ENCODE measurements at places on chromosomes 2 and 18.
A peak's percentile ranks its signal among the peaks of the same experiment; 100 is the strongest.

DNA sequence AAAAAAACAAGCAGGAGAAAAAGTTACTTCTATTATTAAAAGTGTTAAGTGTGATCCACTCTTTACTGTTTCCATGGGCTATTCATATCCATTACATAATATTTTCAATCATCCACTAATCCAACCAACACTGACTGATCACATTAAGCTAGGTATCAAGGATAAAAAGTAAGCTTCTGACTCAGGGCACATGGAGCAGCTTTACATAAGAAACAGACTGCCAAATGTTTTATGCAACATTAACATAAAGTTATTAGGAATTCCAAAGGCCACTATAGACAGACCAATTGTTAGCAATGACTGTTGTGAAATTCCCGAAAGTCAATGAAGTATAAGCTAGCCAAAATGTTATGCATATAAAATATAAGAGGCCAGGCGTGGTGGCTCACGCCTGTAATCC, 277.6 kb downstream of the ZEB2 start:
- no peak for DNase-seq

DNA sequence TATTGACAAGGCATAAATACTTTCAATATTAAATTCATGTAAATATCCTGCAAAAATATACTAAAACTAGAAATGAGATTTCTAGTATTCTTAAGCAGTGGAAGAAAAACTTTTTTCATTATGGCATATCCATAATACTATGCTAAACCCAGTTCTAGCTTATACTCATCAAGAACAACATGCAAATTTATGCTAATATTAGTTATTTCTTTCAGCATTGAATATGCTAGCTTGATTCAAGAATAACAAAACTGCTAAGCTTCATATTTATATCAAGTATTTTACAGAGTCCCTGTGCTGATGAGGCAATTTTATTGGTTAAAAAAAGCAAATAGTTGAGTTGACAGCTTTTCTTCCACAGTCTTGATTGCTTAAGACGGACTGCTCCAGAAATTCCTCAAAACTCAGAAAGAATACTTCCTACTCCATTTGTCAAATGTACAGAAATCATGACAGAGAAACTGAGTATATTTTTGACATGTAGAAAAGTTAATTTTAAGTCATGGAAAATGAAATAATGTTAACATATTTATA, 105.0 kb downstream of the PIGN start:
- DNase-seq, result no peak

DNA sequence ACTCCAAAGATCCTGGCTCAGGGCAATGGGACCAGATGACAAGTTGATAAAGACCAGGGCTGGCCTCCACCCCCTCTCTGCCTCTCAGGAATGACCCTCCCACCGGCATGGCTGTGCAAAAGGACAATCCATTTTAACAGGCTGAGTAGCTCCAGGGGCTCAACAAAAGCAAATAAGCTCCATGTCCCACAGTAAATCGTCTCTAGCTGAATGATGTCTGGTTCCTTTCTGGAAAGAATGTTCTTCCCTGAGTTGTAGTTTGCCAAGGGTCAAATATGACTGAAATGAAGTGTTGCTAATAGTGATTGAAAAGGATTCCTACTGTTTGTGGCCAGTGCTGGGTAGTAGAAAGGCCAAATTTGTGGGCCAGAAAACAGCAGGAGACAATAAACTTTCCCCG, 434.4 kb upstream of the ETAA1 start:
- DNase-seq, result no peak

DNA sequence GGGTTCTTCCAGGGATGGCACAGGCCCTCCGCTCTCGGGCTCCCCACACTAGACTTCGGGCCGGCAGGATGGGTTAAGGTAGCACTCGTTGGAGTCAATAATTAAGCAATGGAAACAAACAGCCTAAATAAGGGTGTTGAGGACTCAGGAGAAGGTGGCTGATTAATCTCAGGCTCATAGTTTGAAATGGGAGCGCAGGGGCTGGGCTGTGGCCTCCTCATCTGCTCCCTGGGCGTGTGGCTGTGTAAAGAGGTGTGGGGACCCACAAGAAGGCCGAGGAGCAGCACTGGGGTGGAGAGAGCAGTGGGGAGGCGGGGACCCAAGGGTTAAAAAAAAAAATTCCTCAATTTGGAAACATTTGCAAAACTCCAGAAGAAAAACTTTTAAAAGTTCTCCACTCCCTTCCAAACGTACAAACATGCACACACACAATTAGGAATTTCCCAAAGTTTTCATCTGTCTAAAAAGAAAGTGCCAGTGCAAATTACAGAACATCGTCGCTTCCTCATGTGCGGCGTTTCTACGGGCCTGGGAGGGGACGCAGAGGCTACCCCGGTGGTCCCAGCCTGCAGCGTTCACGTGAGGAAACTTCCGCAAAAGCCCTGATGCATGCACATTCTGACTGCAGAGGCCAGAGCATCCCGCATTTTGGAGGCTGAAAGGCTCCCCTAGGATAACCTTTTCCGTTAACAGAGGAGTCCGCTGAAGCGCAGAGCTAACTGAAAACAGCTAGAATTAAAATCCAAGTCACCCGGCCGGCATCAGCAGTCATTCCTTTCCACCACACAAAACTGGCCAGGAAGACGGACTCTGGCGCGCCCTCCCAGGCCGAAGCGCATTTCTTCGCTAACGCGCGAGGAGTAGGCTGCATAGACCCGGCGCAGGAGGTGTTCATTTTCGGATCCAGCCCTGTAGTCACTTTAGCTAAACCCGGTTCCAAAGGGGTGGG, 1.0 kb upstream of the TUBB6 start:
- no peak for DNase-seq

- no peak for DNase-seq
Observed at GRCh38 chr2:235820571-235820970, 326.7 kb downstream of the AGAP1 start.

- peak; percentile 59 for DNase-seq
Observed at GRCh38 chr2:232781765-232782164, 5.4 kb upstream of the KCNJ13 start.

DNA sequence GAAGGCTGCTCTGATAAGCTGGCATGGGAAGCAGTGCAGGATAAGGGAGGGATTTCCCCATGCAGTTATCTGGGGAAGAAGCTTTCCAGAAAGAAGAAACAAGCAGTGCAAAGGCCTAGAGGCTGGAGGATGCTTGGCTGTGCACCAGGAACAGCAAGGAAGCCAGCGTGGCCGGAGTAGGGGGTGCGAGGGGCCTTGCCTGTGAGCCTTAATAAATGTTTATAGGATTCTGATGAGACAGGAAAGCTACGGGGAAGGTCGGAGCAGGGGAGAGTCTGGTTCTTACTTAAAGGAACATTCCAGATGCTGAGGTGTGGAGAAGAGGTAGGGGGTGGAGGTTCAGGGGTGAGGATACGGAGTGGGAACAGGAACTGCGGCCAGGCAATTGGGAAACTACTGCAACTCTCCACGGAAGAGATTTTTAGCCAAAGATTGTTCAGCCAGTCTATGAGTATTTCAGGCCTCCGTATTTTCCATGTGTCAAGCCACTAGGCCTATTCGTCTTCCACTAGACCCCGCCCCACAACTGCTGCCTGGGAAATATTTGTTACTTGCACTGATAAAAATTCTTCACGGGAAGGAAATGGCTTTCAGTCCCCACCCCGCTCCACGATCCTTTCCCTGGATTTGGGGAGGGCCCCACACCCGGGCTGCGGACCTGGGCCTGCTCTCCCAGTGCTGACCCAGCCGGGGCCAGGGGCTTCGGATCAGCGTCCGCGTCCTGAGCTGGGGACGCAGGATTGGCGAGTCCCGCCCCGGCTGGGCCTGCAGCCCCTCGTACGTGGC, 516 bp downstream of the EIF2AK2 start:
- DNase-seq, result no peak

GRCh38 chr2:12071318-12071717, 324.9 kb downstream of the LPIN1 start:
- no peak for DNase-seq

DNA sequence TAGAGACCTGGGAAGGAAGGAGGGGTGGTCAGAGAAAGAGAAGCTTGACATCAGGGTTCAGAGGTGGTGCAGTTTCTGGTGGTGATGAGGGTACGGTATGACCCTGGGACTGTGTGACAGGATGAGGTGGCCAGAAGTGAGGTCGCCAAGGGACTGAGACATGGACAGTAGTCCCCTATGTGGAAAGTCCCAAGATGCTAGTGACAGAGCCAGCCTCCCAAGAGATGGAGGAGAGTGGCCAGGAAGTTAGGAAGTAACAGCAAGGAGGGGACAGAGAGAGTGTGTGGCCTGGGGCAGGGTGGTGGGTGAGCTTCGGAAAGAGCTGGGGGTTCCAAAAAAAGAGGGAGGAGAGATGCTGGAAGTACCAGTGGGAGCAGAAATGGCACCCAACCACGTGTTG, 66.0 kb downstream of the SMAD7 start:
- DNase-seq, result no peak

DNA sequence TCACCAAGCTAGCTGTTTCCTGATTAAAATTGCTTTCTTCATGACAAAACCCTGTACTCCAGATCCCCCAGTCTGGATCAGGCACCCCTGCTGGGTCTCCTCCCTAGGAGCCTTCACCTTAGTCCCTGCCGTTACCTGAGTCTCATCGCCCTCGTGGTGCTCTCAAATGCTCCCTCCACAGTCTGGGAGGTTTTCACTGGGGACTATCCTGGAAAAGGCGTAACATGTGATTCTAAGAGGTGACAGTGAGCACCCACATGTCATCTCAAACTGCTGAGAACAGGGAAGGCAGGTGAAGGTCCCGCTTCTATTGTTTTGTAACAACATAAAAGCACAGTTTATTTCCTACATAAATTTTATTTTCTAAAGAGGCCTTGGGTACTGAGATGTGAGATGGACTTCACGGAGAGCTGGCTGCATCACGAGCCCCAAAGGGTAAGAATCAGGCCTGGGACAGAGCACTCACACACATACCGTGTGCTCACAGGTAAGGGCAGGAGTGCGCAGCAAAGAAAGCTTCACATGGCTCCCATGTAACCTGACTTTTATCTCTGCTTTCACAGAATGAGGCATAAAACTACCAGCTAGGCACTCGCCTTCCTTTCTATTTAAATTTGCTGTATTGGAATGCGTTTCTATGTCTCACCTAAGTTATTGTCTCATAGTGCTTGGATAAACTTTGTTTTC, 531.5 kb downstream of the RNF144A start:
- no peak for DNase-seq

DNA sequence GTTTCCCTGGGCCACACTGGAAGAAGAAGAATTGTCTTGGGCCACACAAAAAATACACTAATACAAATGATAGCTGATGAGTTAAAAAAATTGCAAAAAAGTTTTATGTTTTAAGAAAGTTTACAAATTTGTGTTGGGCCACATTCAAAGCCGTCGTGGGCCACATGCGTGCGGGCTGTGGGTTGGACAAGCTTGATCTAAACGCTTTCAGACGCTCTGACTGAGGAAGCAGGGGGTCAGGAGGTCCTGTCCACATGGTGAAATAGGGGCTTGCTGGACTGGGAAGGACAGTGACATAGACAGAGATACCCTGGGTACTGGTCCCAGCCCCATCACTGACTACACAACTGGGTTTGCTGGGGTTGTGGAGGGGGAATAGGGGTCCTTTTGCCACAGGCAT, 86.4 kb downstream of the LOXHD1 start:
- DNase-seq, result no peak

- DNase-seq, result peak; percentile 69
Observed at GRCh38 chr2:240916571-240917008, 10.5 kb downstream of the CROCC2 start.

GRCh38 chr18:33507019-33507418, 66.5 kb upstream of the CCDC178 start:
- DNase-seq, result no peak

DNA sequence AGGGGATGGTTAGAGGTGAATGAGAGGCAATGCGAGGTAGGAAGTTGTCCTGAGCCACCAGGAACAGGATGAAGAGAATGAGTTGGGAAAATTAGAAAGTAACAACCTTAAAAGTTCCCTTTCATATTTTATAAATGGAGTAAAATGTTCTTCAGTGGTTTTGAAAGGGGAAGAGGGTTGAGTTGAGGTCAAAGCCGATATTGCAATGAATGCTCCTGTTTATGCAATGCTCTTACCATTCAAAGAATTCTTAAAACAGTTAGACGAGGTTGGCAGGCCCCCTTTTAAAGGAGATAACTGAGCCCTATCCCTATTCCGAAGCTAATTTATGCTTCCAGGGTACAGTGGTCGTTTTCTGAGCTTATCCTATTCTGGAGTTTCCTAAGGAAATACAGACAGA, 2110.3 kb upstream of the CELF4 start:
- no peak for DNase-seq

DNA sequence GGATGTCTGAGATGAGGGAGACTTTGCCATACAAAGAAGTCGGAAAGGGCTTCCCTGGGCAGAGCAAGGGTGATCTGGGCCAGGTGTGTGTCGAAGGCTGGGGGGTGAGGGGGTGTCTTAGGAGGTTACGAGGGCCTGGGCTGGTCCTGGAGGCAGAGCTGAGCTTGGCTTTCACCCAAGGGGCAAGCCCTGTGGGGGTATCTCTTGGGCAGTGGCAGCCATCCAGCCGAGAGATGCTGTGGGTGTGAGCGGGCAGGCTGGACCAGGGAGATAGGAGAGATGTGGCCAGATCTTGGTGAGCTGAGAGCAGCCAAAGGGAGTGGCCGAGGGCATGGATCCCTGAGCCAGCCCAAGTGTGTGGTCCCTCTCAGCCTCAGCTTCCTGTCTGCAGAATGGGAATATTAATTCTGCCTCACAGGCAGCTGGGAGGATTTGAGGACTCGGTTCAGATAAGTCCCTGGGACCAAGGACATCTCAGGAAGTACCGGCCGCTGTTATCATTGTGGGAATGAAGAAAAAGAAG, 33.0 kb downstream of the MAL start:
- DNase-seq, result no peak

DNA sequence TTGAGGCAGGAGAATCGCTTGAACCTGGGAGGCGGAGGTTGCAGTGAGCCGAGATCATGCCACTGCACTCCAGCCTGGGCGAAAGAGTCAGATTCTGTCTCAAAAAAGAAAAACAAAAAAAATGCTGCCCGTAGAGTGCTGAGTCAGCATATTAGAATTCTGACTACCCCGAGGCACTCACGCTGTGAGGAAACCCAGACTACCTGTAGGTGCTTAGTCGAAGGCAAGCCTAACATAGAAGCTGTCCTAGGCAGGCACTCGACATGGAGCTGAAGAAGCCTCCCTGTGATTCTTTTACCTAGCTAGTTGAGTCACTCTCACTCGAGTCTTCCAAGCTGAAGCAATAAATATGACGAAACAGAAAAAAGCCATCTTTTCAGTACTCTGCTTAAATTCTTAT, 1323.2 kb upstream of the DDX18 start:
- DNase-seq, result no peak

- no peak for DNase-seq
Observed at GRCh38 chr2:102520009-102520408, 47.0 kb downstream of the SLC9A4 start.

All from BJ (cell line).